ENCODE measurements at places on chromosomes 7 and 10.

DNA sequence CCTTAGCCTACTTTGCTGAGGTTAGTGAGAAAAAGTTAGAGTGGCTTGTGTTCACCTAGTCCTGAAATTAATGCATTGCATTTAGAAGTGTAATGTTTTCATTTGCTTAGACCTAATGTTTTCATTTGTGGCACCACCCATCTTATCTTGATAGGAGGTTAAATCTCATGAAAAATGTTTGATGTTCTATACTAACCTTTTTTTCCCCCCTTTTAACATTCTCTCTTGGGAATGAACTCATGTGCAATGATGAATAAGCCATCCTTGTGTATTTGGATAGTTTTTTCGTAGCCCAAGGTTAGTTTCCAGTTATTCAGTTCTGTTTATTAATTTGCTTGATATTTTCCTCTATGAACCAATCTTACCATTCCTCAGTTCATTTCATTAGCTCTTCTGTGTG, 2.8 kb downstream of the FHIP2A start:
- no peak for DNase-seq

DNA sequence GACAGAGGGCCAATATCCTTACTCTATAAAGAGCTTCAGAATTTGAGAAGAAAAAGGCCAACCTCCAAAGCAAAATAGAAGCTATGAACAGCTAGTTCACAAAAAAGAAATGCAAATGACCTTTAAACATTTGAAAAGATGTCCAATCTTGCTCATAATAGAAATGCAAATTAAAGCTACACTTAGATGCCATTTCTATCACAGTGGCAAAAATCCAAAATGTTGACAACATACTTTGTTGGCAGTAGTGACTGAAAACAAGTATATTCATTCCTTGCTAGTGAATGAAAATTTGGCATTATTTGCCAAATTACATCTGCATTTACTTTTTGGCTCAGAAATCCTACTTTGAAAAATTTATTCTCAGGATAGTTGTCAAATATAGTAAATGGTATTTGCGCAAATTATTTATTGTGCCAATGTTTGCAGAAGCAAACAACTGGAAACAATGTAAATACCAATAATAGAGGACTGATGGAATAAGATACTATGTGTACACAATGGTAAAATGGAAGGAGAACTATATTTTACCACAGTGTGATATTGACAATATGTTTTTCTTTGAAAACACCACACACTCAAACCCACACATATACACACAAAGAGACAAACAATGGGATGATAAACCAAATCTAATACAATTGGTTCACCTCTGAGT, 9.4 kb downstream of the TMEM106B start:
- DNase-seq: no peak

GRCh38 chr7:80008039-80008438, 126.6 kb upstream of the GNAI1 start:
- DNase-seq: no peak

GRCh38 chr10:127290850-127291249, 94.5 kb upstream of the INSYN2A start:
- no peak for DNase-seq

- no peak for DNase-seq
Measured at GRCh38 chr10:76961841-76962240, 675.8 kb downstream of the KCNMA1 start.

- DNase-seq: no peak
Measured at GRCh38 chr10:117339979-117340378, 35.3 kb downstream of the PDZD8 start.
